ENCODE measurements at places on chromosomes 3 and 15.

DNA sequence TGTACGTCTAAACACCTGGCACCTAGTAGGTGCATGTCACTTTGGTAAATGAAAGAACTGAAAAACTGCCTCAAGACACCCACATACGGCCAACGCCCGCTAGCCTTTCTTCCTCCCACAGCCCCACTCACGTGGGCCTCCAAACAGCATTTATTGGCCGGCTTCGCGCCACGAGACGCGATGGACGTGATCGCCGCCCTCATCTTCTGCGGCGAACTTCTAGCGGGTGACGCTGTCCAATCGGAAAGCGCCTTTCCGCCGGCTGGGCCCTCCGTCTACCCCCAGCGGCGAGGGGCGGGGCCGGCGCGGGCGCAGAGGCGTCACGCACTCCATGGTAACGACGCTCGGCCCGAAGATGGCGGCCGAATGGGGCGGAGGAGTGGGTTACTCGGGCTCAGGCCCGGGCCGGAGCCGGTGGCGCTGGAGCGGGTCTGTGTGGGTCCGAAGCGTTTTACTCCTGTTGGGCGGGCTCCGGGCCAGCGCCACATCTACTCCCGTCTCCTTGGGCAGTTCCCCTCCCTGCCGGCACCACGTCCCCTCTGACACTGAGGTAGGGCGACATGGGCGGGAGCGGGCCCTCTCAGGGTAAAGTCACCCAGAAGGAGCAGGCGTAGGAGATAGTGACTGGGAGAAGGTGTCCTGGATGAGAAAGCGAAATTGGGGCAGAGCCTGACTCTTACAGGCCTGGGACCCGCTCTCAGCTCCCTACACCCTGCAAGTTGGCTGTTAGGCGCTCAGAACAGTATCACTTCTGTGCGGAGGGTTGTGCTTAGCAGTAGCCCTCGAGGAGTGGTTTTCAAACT, at the start of gene LMLN:
Gene LMLN, plus strand, starts transcription at position 327 of the 803 bp plus-strand sequence. Its CDS starts 29 bp downstream, at position 356.
- DNase-seq = peak; percentile 96

DNA sequence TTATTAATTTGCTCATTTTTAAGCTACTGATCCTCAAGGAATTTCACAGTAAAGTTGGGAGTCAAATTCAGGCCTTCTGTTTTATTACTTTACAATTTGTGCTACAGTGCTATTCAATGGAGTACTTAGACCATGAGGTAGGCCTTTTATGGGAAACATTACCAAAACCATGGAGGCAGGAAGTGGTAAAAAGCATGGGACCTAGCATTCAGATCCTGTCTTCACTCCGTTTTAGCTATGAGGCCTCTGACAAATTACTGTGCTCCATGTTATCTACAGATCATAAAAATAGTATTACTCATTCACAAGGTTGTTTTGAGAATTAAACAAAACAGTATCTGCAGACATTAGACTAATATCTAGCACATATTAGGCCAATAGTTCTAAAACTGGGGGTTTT, 140.6 kb upstream of the SLITRK3 start:
- DNase-seq = peak; percentile 52

DNA sequence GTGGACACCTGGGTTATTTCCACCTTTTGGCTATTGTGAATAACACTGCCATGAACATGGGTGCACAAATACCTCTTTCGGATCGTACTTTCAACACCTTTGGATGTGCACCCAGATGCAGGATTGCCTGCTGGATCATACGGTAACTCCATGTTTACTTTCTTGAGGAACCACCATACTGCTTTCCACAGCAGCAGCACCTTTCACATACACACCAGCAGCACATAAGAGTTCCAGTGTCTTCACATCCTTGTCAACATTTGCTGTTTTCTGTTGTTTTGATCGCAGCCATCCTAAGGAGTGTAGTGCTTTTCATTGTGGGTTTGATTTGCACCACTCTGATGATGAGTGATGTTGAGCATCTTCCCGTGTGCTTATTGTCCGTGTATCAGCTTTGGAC, 51.3 kb downstream of the NUP210 start:
- no peak for DNase-seq

DNA sequence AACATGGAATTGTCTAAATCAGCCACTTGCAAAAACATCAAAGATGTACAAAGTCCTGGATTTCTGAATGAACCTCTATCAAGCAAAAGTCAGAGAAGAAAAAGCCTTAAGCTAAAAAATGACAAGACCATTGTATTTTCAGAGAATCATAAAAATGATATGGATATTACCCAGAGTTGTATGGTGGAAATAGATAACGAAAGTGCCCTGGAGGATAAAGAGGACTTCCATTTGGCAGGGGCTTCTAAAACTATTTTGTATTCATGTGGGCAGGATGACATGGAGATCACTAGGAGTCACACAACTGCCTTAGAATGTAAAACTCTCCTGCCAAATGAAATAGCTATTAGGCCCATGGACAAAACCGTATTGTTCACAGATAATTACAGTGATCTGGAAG, 29.3 kb downstream of the KNL1 start:
- no peak for DNase-seq

GRCh38 chr3:126714276-126714900, 10.3 kb downstream of the CHCHD6 start:
- DNase-seq = no peak

- DNase-seq = no peak
Measured at GRCh38 chr3:157083824-157084223, 76.1 kb downstream of the CCNL1 start.

GRCh38 chr3:70861234-70861633, 548.8 kb upstream of the MDFIC2 start:
- DNase-seq = peak; percentile 98

DNA sequence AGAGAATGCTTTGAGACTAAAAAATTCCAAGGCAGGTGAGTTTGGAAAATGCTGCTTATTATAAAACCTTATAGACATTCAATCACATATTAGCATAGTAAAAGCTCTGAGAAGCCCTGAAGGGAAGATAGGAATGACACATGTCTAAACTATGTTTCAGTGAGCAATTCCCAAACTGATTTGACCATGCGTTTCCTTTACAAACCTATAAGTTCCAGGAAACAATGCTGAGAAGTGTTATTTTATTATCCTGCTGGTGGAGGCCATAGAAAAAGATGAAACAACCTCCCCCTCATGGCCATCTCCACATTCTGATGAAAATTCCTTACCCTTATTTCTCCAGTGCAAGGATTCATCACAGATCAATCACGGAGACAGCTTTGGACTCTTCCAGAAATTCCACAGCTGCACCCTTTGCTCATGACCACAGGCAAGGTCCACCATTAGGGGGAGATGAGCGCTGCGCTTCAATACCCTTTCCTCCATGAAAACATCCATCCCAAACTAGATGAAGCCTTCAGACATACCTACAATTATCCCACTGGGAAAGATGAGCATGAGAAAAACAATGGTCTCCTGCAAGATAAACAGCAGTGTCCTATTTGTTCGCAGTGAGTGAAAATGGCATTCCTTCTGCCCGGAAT, 372.1 kb downstream of the MAGI1 start:
- DNase-seq = peak; percentile 82

GRCh38 chr15:45393851-45394250, 15.5 kb upstream of the GATM start:
- peak; percentile 10 for DNase-seq

DNA sequence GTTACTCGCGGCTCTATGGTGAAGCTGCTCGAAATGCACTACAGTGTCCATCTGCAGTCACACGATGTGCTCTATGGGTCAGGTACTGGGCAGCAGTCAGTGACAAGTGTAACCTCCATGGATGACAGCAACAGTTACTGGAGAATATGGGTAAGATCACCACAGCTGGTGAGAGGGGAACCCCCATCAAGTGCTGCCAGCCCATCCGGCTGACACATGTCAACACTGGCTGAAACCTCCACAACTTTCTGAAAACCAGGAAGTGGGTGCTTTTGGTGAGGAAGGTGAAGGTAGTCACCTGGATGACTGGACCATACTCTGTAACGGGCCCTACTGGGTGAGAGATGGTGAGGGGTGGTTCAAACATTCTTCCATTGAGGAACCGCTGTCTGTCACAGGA, 87.4 kb upstream of the C15orf39 start:
- DNase-seq = no peak

DNA sequence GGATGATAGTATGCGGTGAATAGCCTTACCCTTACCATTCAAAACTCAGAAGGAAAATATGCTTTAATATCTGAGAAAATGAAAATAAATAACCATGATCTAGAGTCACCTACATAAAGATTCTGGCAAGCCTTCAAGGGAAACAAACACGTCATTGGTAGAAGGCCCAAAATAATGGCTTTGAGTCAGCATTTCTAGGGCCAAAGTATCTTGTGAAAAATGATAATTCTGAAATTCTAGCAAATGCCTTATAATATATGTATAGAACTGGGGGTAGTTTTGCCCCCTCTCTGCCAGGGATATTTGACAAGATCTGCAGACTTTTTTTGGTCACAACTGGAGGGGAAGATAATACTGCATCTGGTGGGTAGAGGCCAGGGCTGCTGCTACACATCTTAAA, 15.4 kb downstream of the PLSCR1 start:
- peak; percentile 47 for DNase-seq

DNA sequence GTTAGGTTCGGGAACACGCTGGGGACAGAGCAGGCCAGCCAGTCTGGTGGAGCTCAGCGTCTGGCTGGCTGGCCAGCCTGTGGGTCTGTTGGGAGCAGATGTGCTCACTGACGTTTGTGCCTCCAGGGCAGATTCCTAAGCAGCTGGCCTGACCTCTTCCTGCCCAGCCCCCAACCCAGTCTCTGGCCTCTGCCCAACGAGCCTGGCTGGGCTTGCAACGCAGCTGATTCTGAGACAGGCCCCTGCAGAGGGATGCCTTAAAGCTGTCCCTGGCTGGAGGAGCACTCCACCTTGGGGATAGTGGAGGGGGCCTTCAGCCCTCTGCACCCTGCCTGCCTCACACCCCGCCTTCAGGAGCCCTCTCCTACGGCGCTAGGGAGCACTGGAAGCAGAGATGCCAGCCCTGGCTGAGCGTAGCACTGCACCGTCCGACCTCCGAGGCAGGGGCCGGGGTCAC, 46.0 kb downstream of the KLF13 start:
- peak; percentile 77 for DNase-seq

- DNase-seq = peak; percentile 95
Measured at GRCh38 chr3:50246517-50246954, 10.5 kb downstream of the GNAI2 start.

- DNase-seq = no peak
Measured at GRCh38 chr15:49279521-49280456, 109.7 kb downstream of the GALK2 start.

DNA sequence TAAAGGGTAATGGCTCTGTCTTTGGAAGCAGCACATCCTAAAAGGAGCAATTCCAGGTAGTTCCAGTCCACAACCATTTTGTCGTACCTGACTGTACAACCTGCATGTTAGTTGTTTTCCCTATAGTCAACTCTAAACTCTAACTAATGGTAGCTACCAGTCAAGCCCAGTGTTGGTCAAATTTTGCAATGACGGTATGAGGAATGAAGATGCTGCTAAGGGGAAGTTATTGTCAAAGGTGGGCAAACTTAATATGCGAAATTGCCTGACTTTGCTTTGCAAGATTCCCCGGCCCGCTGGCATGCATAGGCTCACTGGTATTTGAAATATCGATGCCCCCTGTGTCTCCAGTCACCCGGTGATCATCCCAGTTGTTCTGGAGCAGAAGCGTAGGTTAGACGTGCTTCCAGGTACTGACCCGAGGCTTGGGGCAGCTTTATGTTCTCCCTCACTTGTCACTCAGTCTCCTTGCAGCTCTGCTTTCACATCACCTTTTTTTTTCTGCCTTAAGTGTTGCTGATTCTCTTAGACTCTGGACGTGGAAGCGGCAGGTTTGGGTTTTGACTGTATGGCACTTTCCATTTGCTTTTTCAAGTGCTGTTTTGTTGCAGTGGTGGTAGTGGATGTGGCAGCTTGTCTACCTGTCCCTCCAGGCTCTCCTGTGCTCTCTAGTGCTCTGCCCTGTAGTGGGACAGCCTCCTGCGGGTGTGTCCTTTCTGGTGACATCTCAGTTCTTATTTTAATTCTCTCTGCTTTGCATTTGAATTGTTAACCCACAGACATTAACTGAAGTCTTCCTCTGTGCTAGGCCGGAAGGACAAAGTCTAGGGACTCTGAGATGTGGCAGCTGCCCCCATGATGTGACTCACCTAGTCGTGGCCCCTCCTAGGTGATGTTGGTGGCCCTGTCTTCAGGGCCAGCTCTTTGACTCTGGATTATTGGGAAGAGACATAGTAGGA, 95.8 kb upstream of the UMPS start:
- no peak for DNase-seq

DNA sequence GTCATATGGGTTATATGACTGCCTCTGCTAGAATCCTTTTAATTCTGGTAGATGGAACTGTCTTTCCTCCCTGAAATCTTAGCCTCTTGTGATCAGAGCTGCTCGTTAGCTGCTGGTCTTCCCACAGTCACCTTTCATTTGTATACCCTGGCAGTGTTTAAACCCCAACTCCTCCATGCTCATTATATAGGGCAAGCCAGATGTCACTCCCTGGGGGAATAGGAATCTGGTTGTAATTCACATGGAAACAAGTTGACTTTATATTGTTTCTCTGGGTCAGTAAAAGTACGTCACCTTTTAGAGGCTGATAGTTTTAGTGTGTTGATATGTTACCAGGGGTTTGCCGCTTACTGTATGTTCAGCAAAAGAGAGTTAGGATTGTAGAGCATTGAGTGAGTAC, 103.5 kb downstream of the ITPR1 start:
- no peak for DNase-seq

- no peak for DNase-seq
Measured at GRCh38 chr3:126200534-126200933, 20.1 kb upstream of the ALDH1L1 start.

DNA sequence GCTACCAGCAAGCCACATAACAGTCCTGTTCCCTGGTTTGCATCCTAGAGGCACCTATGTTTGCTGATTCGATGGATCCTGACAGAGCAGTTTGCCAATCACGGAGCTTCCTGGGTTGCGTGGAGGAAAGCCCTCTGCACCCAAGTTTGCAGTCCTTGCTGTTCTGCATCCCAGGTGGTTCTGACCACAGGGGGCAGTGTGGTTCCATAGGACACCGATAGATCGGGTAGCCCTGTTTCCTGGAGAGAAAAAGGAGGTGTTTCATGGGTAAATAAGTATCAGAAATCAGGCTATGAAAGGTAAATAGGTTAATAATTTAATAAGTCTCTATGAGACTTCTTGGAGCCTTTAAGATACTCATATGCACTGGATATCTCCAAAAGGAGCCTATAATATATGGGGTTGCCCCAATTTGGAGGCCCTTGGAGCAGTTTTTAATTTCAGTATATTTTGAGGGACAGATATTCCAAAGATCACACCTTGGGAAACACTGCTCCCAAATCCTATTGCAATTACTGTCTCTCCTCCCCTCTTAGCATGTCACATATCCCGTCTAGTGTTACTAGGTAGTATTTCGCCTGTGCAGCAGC, 194.6 kb upstream of the TPM1 start:
- peak; percentile 67 for DNase-seq

DNA sequence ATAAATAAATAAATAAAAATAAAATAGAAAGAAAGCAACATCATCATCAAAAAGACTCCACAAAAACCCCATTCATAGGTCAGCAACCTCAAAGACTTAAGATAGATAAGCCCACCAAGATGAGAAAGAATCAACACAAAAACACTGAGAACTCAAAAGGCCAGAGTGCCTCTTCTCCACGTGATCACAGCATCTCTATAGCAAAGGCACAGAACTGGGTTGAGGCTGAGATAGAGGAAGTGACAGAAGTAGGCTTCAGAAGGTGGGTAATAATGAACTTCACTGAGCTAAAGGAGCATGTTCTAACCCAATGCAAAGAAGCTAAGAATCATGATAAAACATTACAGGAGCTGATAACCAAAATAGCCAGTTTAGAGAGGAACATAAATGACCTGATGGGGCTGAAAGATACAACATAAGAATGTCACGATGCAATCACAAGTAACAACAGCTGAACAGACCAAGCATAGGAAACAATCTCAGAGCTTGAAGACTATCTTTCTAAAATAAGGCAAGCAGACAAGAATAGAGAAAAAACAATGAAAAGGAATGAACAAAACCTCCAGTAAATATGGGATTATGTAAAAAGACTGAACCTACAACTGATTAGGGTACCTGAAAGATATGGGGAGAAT, 26.4 kb downstream of the GNB5 start:
- DNase-seq = peak; percentile 62
